Small intestine (tissue), 16 donors: ENCODE measurements at places on chromosomes 2 and 18. TPM values are rescaled to one million over a fixed set of nuclear protein-coding genes. Genes with fewer than 3 reads are reported as not detected.

DNA sequence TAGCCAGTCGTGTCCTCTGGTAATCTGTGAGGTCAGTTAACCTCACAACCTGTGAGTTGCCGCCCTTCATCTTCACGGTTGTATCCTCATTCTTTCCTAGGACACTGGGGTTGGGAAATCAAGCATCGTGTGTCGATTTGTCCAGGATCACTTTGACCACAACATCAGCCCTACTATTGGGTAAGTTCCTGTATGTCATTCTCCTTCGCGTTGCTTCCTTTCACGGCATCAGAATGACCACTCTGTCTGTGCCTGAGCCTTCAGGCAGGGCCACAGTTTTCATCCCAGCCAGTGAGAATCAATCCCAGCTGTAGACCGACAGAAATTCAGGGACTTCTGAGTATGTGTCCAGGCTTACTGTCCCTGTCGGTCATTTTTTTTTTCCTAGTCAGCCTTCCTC, 67.1 kb downstream of the RAB31 start:
- DNase-seq = no peak
- no peaks in the 10 kb centered on the region for H3K27me3 ChIP-seq
- no peak overlapping the region for H3K4me3 ChIP-seq
- H3K36me3 ChIP-seq = no peaks in the 10 kb centered on the region

DNA sequence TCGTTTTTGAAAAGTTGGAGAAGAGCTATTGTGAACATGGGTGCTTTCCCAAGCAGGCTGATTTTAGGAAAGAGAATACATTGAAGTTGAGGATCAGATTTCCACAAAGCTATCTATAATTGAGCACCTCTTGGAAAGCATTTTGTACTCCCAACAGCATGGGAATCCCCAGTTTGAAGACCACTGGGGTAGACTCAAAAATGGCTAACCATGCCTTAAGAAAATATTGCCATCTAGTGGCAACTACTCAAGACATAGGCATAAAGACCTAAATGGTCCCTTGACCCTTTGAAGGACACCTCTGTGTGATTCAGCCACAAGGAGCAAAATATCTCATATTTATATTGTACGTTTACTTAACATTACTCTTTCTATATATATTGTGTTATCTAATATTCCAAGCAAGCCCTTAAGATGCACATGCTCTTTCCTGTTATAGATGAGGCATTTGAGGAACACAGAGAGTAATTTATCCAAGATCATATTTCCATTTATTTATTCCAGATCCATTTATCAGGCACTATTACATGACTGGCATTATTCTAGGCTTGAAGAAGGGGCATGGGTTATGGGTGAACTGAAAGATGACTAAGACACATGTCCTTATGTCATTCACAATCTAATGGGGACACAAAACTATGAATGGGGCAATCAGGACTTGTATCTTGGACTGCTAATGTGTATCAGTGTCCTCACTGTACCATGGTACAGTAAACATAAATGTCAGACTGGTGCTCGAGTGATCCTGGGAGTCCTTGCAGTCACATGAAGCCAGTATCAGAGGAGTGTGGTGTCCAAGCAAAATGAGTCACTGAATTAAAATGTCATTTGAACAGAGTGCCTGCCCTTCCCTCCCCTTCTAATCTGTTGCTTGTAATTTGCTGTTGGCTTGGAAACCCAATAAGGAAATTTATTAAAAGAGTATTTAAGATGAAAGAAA, 121.0 kb upstream of the XPO1 start:
- H3K27me3 ChIP-seq = no peaks in the 10 kb centered on the region
- no peak overlapping the region for H3K27ac ChIP-seq
- peak; percentile 24 for DNase-seq
- H3K4me3 ChIP-seq = no peak overlapping the region
- H3K36me3 ChIP-seq = no peaks in the 10 kb centered on the region

GRCh38 chr2:179804206-179804605, 57.2 kb downstream of the ZNF385B start:
- H3K27ac ChIP-seq = no peak overlapping the region
- no peaks in the 10 kb centered on the region for H3K4me1 ChIP-seq
- H3K36me3 ChIP-seq = no peaks in the 10 kb centered on the region
- no peak overlapping the region for H3K4me3 ChIP-seq

IL36G gene
- not detected for polyA plus RNA-seq

DNA sequence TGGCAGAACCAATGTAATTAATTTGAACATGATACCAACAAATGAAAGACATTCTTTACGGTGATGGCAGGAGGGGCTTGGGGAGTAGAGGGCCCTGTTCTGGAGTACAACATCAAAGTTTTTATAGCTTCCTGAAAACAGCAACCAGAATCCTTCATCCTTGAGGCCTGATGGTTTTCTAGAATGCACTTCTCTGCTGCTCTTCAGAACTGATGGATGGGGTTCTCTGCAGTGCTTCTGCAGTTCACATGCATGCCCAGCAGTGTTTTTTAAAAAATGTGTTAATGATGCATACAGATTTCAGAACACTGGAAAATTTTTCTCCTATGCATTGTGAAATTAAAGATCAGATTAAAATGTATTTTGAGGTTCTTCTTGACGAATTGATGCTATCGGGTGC, 2.5 kb downstream of the LTBP1 start:
- H3K27me3 ChIP-seq = peaks cover 2% of the 10 kb centered on the region
- H3K27ac ChIP-seq = no peak overlapping the region
- H3K36me3 ChIP-seq = no peaks in the 10 kb centered on the region
- H3K4me3 ChIP-seq = no peak overlapping the region

ALPP gene
- not detected for polyA plus RNA-seq

DNA sequence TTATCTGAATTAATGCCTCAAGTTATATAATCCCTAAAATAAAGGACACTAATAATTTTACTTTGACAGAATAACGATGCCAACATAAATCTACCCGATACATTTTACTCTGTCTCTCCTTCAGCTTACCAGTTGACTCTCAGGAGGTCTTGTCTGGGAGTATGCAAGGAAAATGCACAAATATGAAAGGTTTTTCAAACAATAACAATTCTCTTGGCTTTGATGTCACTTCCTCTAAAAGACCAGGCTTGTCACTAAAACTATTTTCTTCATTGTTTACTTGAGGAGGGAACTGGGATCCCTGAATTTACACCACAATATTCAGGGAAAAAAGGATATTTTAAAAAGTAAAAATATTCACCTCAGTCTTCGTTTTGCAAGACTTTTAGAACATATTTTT, 97.2 kb downstream of the SOS1 start:
- no peak overlapping the region for H3K4me3 ChIP-seq
- H3K4me1 ChIP-seq = no peaks in the 10 kb centered on the region
- H3K36me3 ChIP-seq = no peaks in the 10 kb centered on the region
- DNase-seq = no peak
- H3K27ac ChIP-seq = no peak overlapping the region

- no peaks in the 10 kb centered on the region for H3K27me3 ChIP-seq
- no peaks in the 10 kb centered on the region for H3K36me3 ChIP-seq
- no peaks in the 10 kb centered on the region for H3K4me1 ChIP-seq
- no peak overlapping the region for H3K4me3 ChIP-seq
These were observed 378.6 kb downstream of the EIPR1 start for GRCh38 chr2:2998971-2999370.

GRCh38 chr2:231786917-231787292, 660 bp downstream of the COPS7B start:
- peaks cover 7% of the 10 kb centered on the region for H3K4me1 ChIP-seq
- no peaks in the 10 kb centered on the region for H3K27me3 ChIP-seq
- no peak overlapping the region for H3K27ac ChIP-seq
- H3K36me3 ChIP-seq = no peaks in the 10 kb centered on the region

TNFRSF11A gene
- 25.4 TPM for polyA plus RNA-seq

GRCh38 chr2:56232912-56233311, 49.1 kb downstream of the CCDC85A start:
- no peak for DNase-seq
- H3K36me3 ChIP-seq = no peaks in the 10 kb centered on the region
- no peak overlapping the region for H3K27ac ChIP-seq
- H3K27me3 ChIP-seq = no peaks in the 10 kb centered on the region

NYAP2 gene
- polyA plus RNA-seq = 0.07 TPM

DNA sequence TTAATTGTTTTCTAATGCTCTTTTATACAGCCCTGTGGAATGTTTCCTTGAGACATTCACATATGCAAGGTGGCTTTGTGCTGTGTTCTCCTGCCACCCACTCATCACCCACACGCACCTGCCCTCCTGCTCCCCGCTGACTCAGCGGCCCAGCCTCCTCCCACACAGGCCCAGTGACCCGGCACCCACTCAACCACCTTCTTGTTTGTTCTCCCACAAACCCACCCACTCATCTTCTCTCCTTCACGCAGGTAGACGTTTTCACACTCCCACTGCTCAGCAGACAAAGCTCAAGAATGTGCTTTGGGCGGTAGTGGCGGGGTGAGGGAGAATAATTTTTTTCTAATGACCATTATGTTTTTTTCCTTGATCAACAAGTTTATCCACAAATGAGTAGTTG, 28.6 kb upstream of the NEMP2 start:
- H3K4me1 ChIP-seq = no peaks in the 10 kb centered on the region
- H3K27ac ChIP-seq = no peak overlapping the region
- DNase-seq = no peak
- H3K36me3 ChIP-seq = no peaks in the 10 kb centered on the region

DNA sequence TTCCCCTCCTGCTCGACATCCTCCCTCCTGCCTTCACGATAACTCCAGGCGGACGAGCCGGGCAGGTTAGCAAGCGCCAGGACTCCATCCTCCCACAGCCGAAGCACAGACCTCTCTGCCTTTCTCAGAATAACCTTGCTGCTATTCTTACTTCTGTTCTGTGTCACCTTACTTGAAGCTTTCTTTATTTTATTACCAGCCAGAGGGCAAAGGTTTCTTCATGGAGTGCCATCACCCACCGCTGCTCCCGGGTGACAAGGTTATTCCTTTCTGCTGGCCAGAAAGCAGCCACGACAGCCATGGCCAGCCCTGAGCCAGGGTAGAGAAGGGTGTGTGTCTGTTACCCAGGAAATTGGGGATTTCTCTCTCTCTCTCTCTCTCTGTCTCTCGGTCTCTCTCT, 227.1 kb downstream of the ANAPC1 start:
- H3K27me3 ChIP-seq = no peaks in the 10 kb centered on the region
- H3K36me3 ChIP-seq = no peaks in the 10 kb centered on the region
- DNase-seq = peak; percentile 19
- no peak overlapping the region for H3K27ac ChIP-seq
- H3K4me1 ChIP-seq = no peaks in the 10 kb centered on the region

- DNase-seq = no peak
- H3K4me3 ChIP-seq = no peak overlapping the region
- H3K27me3 ChIP-seq = no peaks in the 10 kb centered on the region
- H3K36me3 ChIP-seq = no peaks in the 10 kb centered on the region
- H3K4me1 ChIP-seq = no peaks in the 10 kb centered on the region
- H3K27ac ChIP-seq = no peak overlapping the region
These were observed 529.1 kb upstream of the CDH7 start for GRCh38 chr18:65221736-65222135.

DNA sequence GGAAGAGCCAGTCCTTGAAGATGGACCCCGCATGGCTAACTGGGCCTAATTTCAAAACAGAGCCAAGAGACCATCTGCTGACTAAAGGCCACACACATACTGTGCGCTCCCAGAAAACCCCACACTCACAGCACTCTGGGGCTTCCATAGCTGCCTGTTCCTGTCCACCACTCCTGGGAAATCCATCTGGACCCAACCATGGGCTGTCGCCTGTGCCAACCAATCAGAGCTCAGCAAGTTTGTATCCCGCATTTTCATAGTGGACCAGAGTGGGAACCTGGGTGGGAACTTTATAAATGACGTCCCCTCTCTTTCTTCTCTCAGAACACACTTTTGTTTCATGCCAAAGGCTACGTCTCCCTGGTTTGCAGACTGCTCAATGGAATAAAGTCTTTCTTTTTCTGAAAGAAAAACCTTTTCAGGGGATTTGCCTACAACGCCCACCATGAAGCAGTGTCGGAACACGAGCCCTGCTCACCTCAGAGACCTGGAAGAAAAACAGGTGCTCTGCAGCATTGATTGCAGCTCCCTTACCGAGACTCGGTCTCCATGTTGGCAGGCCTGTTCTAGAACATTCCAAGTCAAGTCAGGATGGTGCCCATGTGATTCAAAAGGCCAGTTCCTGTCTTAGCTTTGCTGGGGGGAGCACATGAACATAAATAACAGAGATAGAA, 137.2 kb upstream of the GPC1 start:
- no peaks in the 10 kb centered on the region for H3K4me1 ChIP-seq
- H3K27me3 ChIP-seq = no peaks in the 10 kb centered on the region
- no peak for DNase-seq

DNA sequence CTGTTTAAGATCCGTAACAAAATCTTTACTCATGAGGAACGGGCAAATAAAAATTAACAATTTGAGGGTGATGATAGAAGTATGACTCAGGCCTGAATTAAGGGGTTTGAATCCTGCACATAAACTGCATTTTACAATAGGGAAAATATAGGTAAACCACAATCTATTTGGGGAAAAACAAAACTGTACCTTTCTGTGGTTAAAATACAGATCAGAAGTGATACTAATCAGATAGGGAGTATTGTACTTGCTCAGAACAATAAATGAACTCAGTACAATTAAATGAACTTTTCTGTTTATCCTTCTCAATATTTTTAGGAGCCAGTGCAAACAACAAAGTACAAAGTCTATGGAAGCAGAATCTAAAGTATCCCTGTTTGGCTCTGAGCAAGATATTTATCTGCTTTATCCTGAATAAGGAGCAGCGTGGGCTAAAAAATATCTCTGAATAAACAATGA, 287.3 kb downstream of the ZNF385B start:
- H3K27me3 ChIP-seq = no peaks in the 10 kb centered on the region
- H3K4me1 ChIP-seq = peaks cover 12% of the 10 kb centered on the region
- H3K4me3 ChIP-seq = no peak overlapping the region

DNA sequence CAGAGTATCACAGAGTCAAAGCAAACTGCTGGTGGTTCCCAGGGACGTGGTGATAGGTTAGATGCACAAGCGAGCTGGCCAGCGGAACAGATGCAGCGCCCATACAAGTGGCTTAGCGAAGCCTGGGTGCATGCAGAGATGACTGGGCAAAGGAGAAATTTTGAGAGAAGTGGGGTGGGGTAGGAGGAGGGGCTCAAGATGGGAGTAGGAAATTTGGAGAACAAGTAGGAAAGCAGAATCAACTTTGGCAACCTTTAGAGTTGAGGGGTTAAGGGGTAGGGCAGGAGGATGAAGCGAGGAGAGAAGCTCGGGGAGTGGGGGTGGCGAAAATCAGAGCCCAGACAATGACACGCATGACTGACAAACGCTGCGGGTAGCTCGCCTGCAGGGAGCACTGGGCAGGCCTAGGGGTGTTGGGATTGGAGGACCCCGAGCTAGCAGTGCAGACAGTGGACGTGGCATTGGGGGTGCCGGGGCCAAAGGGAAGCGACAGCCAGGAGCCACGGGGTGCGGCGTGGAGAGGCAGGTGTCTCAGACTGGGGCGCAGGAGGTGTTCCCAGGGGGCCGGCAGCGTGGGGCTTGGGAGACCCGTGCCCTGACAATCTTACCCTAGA, 431 bp downstream of the FAM98A start:
- H3K4me3 ChIP-seq = peak overlapping the region; percentile 97
- H3K36me3 ChIP-seq = no peaks in the 10 kb centered on the region
- H3K27me3 ChIP-seq = no peaks in the 10 kb centered on the region
- H3K4me1 ChIP-seq = peaks cover 3% of the 10 kb centered on the region

SLC14A1 gene
- polyA plus RNA-seq = 1.3 TPM

SIX3 gene
- not detected for polyA plus RNA-seq
